ENCODE measurements at places on chromosomes 4 and X.

GRCh38 chrX:69309074-69309792 lies 144.0 kb upstream of the PJA1 start:
- DNase-seq = no peak

DNA sequence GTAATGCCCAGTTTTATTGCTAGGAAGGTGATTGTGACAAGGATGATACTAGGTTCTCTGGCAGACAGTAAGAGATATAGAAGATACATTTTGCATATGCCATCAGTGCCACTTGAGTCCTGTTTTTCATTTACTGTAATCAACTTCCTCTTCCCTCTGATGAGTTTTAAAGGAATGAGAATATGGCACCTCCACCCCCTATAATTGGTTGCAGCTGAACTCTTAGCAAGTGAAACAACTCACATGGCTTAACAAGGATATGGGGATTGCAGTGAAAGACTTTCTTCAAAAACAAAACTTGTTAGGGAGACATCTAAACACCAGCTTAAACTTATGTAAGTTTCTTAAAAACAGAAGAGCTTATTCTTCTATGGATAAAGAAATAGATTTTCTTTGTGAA lies 90.0 kb downstream of the AREG start:
- DNase-seq = no peak

DNA sequence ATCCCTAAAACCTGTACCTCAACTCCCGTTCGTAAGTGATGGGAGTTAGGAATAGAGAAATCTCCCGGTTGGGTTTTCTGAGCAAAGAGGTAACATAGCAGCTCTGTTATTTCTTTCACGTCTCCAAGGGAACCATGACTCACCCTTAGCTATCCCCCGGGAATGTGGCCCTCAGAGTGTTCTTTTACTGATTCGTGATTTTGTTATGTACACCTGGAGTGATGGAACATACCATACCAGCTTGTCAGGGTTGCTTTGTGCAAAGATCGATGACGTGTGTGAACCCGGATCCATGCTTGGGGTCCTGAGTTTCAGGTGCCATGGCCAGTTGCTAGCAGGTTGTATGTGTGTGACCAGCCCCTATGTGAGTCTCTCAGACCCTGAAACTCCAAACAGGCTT lies 52.6 kb downstream of the HPRT1 start:
- DNase-seq = no peak

GRCh38 chr4:36053930-36054329 lies 190.4 kb downstream of the ARAP2 start:
- DNase-seq = no peak

DNA sequence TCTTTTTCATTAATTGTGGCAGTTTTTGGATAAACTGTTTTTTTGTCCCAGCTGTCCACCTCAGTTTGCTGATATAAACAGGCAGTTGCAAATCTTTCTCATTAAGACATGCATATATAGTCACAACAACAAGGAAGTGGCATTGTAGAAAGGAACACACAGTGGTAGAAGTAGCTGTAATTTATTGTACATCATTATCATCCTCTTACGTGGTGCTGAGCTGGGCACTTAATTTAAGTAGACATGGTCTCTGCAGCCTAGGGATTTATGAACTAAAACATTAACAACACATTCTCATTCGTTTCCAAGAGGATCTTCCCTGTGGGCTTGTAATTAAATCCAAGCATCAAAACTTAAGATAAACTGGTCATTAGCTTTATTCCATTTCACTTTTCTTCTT lies 500.2 kb downstream of the INPP4B start:
- DNase-seq = no peak

GRCh38 chr4:83201761-83202160 lies 82.8 kb downstream of the COQ2 start:
- no peak for DNase-seq

- no peak for DNase-seq
Observed at GRCh38 chr4:62130637-62131036, 930.5 kb downstream of the ADGRL3 start.

DNA sequence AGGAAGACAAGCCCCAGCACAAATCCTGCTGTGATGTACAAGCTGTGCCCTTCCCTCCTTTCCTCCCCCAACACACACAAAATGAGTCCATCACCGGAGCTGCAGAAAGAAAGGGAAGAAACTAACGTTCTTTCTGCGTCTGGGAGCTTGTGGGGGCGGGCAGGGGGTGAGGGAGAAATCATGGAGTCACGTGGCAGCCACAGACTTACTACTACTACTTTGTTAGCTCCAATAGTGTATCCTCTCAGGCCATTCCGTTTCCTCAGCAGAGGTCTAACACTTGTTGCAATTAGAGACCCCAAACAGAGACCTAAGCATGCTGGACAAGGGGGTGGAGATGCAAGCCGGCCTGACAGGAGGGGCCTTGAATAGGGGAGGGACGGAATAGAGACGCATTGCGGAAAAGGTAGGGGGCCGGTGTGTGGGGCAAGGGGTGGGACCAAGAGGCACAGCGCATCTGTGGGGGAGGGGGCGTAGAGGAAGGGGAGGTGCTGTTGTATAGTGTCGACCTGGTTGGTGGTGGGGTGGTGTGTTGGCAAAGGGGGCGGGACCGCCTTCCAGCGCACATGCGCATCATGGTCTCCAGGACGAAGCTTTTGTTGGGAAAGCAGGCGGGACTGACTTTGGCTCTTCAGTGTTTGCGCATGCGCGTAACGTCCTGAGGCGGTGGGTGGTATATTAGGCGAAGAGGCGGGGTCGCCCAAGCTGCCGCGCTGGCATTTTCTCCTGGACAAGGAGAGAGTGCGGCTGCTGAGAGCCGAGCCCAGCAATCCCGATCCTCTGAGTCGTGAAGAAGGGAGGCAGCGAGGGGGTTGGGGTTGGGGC lies at the start of gene MAGED1:
MAGED1 (plus strand) TSS at position 703 of the 825 bp plus-strand sequence. CDS start 682 bp downstream, outside the sequence.
- peak; percentile 37 for DNase-seq

- no peak for DNase-seq
Observed at GRCh38 chrX:17692709-17693346, 44.5 kb upstream of the SCML1 start.

GRCh38 chr4:163164591-163164990 lies 2.1 kb downstream of the NAF1 start:
- no peak for DNase-seq

DNA sequence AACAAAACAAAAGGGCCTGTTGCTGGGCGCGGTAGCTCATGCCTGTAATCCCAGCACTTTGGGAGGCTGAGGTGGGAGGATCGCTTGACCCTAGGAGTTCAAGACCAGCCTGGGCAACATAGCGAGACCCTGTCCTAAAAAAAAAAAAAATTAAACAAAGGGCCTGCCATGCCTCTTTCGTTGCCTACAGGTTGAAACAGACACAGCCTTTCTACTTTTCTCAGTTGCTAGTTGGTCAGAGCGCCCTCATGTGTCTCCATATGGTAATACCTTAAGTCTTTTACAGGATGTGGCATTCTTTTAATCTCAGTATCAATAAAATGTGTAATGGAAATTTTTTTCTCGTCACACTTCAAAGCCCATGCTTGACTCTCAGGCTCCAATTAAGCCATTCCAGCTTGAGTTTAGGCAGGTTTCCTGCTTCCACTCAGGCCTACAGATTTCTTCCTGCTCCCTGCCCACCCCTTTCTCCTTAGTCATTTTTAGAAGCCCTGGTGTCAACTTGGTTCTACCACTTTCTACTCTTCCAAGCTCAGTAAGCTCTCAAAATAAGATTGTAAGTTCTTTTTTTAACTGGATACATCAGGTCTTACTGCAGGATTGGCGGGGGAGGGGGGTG lies 4.6 kb upstream of the SOWAHD start:
- no peak for DNase-seq

DNA sequence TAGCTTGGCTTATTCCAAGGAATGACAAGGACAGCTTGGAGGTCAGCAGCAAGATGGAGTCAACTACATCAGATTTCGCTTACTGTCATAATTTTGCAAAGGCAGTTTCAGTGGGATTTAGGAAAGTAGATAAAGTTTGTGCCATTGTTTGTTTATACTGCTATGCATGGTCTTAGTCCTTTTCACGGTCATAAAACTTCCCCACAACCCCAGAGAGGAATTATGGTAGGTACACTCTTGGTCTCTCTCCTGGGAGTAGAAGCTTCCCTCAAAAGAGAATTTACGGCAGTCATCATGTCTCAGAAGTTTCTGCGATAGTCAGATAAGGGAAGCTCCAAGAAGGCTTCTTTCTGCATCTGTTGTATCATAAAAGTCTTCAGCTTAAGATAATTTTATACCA lies 27.9 kb upstream of the HERC6 start:
- no peak for DNase-seq

GRCh38 chr4:67696061-67696460 lies 4.9 kb downstream of the UBA6 start:
- DNase-seq = no peak

GRCh38 chr4:109739547-109739946 lies 9.7 kb upstream of the PLA2G12A start:
- DNase-seq = no peak

- no peak for DNase-seq
Observed at GRCh38 chr4:6386091-6386490, 86.3 kb downstream of the PPP2R2C start.

GRCh38 chr4:107863850-107864371 lies 39.2 kb downstream of the SGMS2 start:
- no peak for DNase-seq

DNA sequence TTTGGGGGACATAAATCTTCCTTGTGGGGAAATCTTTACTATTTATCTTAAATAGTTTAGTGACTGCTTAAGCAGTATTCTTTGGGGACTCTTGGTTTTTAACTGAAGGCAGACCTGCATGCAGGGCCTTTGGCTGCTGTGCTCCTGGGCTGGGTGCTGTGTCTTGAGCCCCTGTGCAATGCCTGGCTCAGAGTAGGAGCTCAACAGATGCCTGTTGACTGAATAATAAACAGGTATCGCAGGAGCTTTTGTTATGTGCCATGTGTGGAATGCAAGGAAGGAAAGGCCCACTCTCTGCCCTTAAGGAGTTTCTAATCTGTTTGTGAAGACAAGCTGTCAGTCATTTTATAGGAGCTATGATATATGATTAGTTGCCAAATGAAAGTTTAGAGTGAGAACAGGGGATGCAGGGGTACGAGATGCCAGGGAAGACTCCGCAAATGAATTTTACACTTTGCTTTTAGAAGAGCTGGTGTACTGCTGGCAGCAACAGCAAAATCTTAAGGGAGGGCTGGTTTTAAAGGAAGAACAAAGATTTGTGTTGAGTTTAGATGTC lies 6.7 kb downstream of the GAB1 start:
- no peak for DNase-seq

- DNase-seq = no peak
Observed at GRCh38 chrX:47222751-47223350, 4.4 kb downstream of the CDK16 start.

DNA sequence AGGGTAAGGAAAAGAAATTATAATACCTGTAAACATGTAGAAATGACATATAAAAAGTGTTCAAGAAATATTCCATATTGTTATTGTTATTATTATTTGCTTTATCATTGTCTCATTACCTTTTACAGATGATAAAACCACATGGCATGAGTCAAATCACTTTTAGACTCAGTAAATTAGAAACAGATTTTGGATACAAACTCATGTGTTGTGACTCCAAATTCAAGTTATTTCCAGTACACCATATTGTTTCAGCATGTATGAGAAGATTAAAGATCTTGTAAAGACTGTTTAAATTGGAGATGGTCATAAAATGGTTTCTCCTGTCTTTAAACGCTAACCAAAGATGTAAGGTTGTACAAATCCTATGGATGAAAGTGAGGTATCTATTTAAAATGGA lies 18.1 kb downstream of the PPP1R2C start:
- no peak for DNase-seq

- no peak for DNase-seq
Observed at GRCh38 chr4:184499996-184500395, 25.6 kb upstream of the IRF2 start.

DNA sequence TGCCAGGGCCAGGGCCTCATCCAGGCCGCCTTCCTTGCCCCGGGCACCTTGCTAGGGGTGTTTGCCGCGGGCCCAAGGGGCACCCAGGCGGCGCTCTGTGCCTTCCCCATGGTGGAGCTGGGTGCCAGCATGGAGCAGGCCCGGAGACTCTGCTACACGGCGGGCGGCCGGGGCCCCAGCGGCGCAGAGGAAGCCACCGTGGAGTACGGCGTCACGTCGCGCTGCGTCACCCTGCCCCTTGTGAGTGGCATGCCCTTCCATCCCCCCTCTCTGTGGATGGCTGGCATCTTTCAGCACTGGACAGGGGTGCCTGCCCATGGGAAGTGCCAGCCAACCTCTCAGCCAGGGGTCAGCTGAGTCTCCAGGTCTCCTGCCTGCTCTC lies 3.6 kb downstream of the PLXNB3 start:
- no peak for DNase-seq

DNA sequence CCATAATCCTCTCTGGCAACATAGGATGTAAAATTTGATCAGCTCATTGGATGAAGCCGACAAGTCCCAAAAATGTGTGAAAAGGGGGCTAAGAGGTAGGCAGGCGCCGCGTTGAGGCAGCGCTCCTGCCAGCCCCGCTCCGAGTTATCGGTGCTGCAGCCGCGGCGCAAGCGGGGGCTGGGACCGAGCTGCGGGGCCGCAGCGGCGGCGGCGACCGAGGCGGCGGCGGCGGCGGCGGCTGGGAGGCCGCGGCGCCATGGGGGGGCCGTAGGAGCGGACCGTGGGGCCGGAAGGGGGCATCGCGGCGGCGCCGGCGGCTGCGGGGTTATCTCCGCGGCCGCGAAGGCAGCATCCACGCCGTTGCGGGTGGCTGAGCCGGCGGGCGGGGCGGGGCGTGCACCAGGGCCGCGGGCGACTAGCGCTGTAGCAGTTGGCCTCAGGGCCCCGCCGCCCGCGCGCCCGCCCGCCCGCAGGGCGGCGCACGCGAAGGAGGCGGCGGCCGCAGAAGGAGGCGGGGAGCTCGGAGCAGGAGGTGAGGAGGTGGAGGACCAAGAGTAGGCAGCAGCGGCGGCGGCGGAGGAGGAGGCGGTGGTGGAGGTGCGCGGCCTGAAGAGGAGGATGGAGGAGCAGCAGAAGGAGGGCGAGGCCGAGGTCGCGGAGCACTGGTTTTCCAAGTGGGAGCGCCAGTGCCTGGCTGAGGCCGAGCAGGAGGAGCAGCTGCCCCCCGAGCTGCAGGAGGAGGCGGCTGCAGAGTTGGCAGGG lies 126.0 kb upstream of the CXorf66 start:
- no peak for DNase-seq

DNA sequence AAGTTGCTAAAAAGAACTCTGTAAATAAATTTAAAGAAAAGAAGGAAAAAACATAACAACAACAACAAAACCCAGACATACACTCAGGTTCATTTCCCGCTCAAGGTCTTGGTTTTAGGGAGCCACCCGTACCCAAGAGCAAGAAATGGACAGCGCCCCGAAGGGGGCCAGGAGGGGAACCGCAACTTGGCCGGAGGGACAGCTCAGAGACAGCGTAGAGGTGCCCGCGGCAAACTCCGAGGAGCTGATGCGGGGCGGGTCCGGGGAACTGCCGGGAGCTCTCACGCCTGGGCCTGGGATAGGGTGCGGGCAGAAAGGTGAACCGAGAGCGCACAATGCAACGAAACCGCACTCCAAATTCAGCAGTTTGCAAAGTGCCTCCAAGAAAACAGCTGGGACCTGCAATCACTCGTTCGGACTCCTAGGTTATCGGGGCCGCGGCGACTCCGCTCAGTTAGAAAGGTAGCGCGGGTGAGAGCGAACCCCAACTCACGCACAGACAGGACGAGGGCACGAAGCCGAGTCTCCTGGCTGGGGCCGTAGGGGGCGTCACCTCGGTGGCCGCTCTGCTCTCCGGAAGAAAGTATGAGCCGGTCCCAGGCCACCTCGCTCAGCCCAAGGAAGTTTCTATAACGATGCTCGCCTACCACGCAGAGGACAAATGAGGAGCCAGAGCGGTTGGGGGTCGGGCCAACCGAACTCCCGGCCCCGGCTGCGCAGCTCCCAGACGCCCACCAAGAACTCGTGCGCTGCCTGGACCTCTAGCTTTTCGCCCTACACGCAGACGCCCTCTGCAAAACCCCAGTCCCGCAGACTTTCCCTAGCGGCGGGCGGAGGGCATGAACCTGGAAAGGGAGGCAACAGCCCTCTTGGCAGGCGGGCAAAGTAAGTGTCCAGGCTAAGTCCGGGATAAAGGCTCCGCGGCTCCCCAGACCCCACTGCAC lies 1.4 kb downstream of the NDNF start:
- DNase-seq = no peak
